ENCODE measurements at places on chromosomes 2 and 18. TPM values are rescaled to one million over a fixed set of nuclear protein-coding genes. Genes with fewer than 3 reads are reported as not detected.

Gene CD28
- 0.63 TPM for total RNA-seq

Gene SRD5A2
- not detected for total RNA-seq

Gene CD207
- total RNA-seq = 0.24 TPM

Gene MXD1
- total RNA-seq = 8.4 TPM

Gene SOWAHC
- total RNA-seq = 2.6 TPM

Gene HOXD10
- not detected for total RNA-seq

Gene CENPO
- total RNA-seq = 2.5 TPM

Gene PPM1B
- total RNA-seq = 24.8 TPM

Gene RAD51AP2
- 0.09 TPM for total RNA-seq

GRCh38 chr2:224551693-224552092 lies 33.5 kb downstream of the CUL3 start:
- no peak overlapping the region for H3K27ac ChIP-seq
- no peaks in the 10 kb centered on the region for H3K27me3 ChIP-seq
- no peak for DNase-seq

GRCh38 chr2:24970483-24971285 lies 1.1 kb downstream of the DNAJC27 start:
- peaks cover 15% of the 10 kb centered on the region for H3K36me3 ChIP-seq
- DNase-seq = no peak
- peaks cover 6% of the 10 kb centered on the region for H3K4me1 ChIP-seq
- H3K27me3 ChIP-seq = no peaks in the 10 kb centered on the region
- peak overlapping the region; percentile 48 for H3K4me3 ChIP-seq

DNA sequence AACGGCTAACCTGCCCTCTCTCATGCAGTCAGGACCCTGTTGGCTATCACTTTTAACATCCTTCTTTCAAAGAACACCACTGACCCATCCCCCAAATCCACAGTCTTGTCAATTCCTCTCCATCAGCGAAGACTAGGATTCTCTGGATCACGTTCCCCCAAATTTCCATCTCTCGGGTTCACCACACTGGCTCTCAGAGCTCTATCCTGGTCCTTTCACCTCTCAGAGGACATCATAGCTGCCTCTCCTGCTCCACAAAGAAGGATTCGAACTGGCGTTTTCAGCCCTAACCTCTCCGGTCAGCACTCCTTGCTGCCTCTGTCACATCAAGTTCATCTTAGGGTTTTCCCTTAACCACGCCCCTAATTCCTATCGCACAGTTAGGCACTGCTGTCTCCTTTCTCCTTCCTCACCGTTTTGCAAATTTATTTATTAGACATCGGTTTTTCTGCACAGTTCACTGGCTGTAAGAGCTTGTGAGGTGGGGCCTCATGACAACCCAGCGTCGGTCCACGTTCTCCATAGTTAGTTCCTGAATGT lies 247.5 kb upstream of the PXDN start:
- H3K4me1 ChIP-seq = no peaks in the 10 kb centered on the region
- H3K27ac ChIP-seq = no peak overlapping the region
- H3K36me3 ChIP-seq = no peaks in the 10 kb centered on the region
- no peak overlapping the region for H3K4me3 ChIP-seq
- H3K27me3 ChIP-seq = no peaks in the 10 kb centered on the region

DNA sequence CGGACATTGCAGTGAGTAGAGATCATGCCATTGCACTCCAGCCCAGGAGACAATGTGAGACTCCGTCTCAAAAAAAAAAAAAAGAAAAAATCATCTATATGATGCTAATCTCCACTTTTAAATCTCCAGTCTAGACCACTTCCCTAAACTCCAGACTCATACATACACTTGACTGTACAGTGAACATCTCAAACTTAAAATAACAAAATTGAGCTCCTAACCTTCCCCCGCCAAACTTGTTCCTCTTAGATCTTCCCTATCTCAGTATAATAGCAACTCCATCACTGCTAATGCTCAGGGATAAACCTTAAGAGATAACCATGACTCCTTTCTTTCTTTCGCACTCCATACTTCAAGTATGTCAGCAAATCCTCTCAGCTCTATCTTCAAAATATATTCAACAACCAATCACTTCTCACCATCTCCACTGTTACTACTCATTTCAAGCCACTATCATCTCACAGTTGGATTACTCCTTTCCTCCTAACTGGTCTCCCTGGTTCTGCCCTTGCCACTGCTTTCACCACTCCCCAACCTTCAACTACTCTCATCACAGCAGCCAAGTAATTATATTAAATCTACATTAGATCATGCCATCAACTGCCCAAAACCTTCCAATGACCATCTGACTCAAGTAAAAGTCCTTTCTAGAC lies 12.0 kb downstream of the MEMO1 start:
- no peak overlapping the region for H3K4me3 ChIP-seq
- no peaks in the 10 kb centered on the region for H3K27me3 ChIP-seq
- no peaks in the 10 kb centered on the region for H3K4me1 ChIP-seq
- no peak for DNase-seq

- H3K36me3 ChIP-seq = no peaks in the 10 kb centered on the region
- H3K4me3 ChIP-seq = no peak overlapping the region
- H3K27me3 ChIP-seq = no peaks in the 10 kb centered on the region
- no peak overlapping the region for H3K27ac ChIP-seq
Measured at GRCh38 chr2:187638840-187639239, 84.6 kb upstream of the TFPI start.

DNA sequence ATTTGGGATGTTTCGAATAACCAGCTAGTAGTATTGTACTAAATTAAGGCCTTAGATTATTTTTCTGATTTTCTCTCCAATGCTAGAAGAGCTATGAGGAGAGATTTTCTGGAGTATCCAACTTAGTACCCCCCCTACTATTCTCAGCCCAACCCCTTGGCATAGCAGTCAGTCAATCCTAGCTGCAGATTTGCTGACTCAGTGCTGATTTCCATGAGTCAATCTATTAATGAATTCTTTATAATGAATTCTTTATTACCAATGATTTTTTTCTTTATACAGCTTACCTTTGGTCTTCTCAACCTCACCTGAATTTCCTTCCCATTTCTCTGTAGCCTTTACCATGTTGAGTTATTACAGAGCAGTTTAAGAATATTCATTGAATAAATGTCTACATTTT lies 192.8 kb upstream of the ETAA1 start:
- DNase-seq = no peak
- no peaks in the 10 kb centered on the region for H3K27me3 ChIP-seq
- peaks cover 11% of the 10 kb centered on the region for H3K4me1 ChIP-seq

- no peak overlapping the region for H3K27ac ChIP-seq
- no peaks in the 10 kb centered on the region for H3K4me1 ChIP-seq
Measured at GRCh38 chr2:146624430-146625160, 1220.2 kb upstream of the ACVR2A start.

DNA sequence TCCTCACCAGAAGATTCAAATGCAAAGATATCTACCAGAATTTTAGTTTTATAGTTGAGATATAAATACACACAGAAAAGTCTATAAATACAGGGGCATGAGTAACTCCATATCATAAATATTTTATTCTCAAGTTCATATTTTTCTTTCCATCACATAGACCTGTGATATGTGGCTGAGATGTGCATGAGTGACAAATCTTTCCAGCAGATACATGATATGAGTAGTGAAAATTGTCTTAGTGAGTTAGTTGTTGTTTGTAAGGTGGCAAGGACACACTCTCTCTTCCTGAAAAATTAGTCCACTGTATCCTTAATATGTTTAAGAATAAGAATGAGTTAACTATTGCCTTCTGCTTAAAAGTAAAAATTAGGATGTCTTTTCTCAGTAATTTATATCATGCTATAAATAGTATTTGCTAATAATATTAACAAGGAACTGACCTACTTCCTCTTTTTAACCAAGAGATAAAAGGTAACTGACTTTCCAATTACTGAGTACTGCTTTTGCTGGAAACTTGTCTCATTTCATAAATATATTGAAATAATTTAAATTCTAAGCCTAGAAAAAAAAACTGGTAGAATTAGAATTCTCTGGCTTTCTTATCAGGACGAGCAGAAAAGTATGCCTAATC lies 85.2 kb upstream of the SESTD1 start:
- H3K27ac ChIP-seq = no peak overlapping the region
- no peak for DNase-seq
- no peaks in the 10 kb centered on the region for H3K36me3 ChIP-seq
- no peak overlapping the region for H3K4me3 ChIP-seq
- H3K4me1 ChIP-seq = no peaks in the 10 kb centered on the region
- H3K27me3 ChIP-seq = no peaks in the 10 kb centered on the region

DNA sequence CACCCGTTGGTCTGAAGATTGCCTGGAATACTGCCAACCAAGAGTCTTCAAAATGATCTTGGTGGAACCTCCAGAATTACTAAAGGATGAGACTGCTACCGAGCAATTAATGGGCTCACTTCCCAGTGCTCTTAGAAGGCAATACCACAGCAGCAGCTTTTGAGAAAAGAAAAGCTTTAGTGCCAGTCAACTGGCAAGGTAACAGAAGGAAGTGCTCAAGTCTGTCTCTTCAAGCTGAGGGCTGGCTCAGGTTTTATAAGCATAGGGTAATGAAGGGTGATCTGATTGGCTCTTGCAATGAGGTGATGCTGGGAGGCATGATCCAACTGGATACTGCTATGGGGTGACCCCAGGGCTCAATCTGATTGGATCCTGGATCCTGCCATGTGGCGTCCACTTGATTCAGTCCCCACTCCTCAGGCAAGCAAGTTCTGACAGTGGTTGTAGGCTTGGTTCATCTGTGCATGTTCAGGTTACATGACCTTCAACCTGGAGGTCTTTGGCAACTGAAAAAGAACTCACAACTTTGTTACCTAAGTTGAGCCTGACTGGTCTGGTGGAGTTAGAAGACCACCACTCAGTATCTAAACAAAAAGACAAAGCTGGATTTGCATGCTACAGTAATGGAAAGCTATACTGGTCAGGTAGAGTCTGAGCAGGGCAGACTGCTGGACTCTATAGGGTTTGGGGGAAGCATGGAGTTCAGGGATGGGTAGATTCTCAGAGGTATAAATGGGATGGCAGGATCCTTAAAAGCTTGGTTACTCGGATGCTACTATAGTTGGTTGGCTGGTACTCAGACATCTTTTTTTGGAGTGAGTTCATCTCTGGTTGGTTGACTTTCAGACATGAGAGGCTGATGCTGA lies 14.0 kb upstream of the RIF1 start:
- H3K27ac ChIP-seq = no peak overlapping the region
- no peaks in the 10 kb centered on the region for H3K27me3 ChIP-seq
- no peaks in the 10 kb centered on the region for H3K4me1 ChIP-seq
- no peaks in the 10 kb centered on the region for H3K36me3 ChIP-seq
- no peak for DNase-seq

- no peaks in the 10 kb centered on the region for H3K27me3 ChIP-seq
- H3K4me1 ChIP-seq = no peaks in the 10 kb centered on the region
- H3K27ac ChIP-seq = no peak overlapping the region
- no peaks in the 10 kb centered on the region for H3K36me3 ChIP-seq
Measured at GRCh38 chr2:1675633-1676032, 68.7 kb downstream of the PXDN start.

DNA sequence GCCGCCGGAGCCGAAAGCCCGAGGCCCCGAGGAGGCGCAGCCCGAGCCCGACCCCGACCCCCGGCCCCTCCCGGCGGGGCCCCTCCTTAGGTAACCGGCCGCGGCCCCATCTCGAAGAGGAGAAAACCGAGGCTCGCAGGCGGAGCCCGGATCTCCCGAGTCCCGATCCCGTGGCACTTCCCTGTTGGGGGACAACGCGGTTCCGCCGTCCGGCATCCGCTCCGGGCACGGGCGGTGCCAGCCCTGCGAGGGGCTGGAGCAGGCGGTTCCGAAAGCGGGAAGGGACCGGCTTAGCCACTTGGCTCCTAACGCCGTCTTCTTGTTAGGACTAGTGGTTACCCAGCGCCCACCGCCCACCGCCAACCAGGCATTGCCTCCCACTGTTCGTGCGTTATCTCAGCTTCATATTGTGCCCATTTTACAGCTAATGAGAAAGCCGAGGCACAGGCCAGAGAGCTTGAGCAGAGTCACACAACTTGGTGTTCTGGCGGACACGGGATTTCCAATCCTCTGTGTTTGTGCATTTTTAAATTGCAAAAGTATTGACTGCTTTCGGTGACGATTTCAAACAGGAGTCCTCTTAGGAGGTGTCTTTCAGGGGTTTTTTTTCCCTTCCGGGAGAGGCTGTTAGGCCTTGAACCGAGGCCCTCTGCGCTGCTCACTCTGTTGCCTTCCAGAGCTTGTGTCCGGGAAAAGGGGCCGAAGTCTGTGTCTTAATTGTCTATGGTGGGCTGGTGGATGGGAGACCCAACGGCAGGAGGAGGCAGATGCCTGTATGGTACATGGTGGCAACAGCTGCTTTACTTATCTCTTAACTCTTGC lies 562 bp downstream of the CENPA start:
- H3K27me3 ChIP-seq = no peaks in the 10 kb centered on the region
- no peak for DNase-seq
- no peaks in the 10 kb centered on the region for H3K36me3 ChIP-seq
- no peaks in the 10 kb centered on the region for H3K4me1 ChIP-seq
- no peak overlapping the region for H3K27ac ChIP-seq

GRCh38 chr2:16394986-16395550 lies 270.6 kb downstream of the CYRIA start:
- H3K27ac ChIP-seq = no peak overlapping the region
- no peak for DNase-seq
- no peak overlapping the region for H3K4me3 ChIP-seq

DNA sequence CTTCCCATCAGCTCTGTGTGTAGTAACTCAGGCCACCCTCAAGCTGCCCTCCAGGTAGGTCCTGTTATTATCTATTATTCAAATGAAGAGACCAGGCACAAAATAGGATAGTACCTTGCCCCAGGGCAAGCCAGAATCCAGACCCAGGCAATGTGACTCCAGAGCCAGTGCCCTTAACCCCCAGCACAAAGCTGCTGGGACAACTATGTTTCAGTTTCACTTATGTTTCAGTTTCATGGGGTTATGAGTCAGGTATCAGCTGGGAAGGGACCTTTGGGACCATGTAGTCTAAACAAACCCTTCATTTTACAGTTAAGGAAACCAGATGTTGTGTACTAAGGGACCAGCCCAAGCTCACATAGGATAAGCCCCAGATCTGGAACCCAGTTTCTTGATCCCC lies 10.0 kb downstream of the HK2 start:
- H3K4me3 ChIP-seq = no peak overlapping the region
- no peaks in the 10 kb centered on the region for H3K36me3 ChIP-seq
- H3K27me3 ChIP-seq = no peaks in the 10 kb centered on the region
- H3K27ac ChIP-seq = peak overlapping the region; percentile 83
- H3K4me1 ChIP-seq = peaks cover 10% of the 10 kb centered on the region

GRCh38 chr2:7057865-7058400 lies 140.7 kb downstream of the RNF144A start:
- H3K36me3 ChIP-seq = no peaks in the 10 kb centered on the region
- H3K27ac ChIP-seq = no peak overlapping the region
- DNase-seq = no peak
- H3K4me1 ChIP-seq = no peaks in the 10 kb centered on the region
- H3K27me3 ChIP-seq = no peaks in the 10 kb centered on the region

DNA sequence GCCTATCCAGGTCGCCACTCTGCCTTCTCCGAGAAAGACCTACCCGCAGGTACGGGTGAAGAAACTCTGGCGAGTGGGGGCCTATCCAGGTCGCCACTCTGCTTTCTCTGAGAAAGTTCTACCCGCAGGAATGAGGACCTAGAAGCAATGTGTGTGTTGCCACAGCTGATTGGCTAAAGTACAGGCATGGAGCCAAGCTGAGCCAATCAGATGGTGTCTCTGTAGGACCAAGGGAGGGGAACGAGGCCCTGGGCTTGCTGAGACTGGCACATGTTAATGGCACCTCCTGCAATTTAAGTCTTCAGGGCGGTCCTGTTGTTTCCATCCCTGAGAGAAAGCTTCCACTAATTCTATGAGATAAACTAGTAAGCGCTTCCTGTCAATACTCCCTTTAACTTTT lies 82.3 kb downstream of the KCTD1 start:
- no peaks in the 10 kb centered on the region for H3K27me3 ChIP-seq
- no peaks in the 10 kb centered on the region for H3K4me1 ChIP-seq
- no peak overlapping the region for H3K27ac ChIP-seq
- H3K36me3 ChIP-seq = no peaks in the 10 kb centered on the region

Measured in pancreas (tissue), 10 donors.